ENCODE measurements at places on chromosomes 2 and 18.

GRCh38 chr2:36388472-36388871 lies 32.9 kb downstream of the CRIM1 start:
- no peak for DNase-seq

DNA sequence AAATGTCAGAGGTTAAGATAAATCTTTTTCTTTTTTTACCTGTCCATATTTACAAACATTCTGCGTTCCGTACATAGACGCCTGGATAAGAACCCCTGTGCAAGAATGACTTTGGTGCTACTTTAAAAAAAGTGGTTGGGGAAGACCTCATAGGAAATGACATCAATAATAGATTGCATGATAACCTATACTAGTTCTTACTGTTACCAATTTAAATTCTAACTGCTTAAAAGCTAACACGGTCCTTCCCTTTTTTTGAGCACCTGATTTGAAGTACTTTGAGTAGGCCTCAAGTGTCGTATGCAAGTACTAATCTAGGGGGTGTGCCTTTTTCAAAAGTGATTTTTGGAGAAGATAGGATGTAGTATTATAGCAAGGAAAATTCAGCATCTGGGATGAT lies 2.1 kb downstream of the SLC39A10 start:
- DNase-seq, result no peak

- DNase-seq, result no peak
Measured at GRCh38 chr18:41982942-41983660, 28.1 kb downstream of the PIK3C3 start.

- no peak for DNase-seq
Measured at GRCh38 chr2:223084873-223085272, 32.9 kb downstream of the KCNE4 start.

GRCh38 chr2:136377423-136378382 lies 259.8 kb upstream of the CXCR4 start:
- no peak for DNase-seq

DNA sequence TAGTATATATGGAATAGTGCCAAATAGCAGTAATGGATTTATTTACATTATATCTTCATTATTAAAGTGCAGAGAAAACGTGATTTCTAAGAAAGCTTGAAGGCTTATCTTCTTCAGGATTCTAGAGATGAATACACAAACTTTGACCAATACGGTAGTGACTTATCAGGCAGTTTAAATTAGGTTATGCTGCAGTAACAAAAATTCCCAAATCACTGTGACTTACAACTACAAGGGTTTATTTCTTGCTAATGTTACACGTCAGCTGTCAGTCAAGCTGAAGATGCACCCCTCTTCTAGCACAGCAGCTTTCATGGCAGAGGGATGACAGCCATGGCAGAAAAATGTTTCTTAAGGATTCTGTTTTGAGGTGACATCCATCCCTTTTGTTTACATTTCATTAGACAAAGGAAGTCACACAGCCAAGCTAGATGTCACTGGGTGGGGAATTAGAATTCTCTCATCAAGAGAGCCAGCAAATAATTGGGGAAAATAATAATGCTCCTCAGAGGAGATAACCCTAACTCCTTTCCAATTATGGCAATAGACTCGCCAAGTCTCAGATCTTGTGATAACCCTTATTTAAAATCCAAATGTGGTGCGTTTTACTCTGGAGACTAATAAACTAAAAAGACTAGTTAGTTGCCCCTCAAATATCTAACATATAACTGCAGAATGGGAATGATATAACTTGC lies 268.3 kb upstream of the CYP26B1 start:
- DNase-seq, result no peak

DNA sequence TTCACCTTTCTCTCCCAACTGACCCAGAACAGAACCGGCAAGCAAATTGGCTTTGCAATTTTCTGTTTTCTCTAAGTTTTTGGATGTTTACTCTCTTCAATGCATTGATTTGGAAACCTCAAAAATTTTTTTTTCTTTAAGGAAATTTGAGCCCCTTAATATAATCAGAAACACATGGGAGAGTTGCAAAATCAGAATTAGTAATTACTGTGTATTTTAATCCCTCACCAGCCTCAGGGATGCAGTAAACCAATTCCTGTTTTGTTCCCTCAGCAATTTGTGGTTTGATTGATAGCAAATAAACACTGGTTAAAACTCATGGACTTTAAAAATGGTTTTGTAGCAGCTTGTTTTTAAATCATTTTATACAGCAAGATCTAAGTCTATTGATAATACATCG lies 281.5 kb downstream of the NEDD4L start:
- DNase-seq, result no peak

DNA sequence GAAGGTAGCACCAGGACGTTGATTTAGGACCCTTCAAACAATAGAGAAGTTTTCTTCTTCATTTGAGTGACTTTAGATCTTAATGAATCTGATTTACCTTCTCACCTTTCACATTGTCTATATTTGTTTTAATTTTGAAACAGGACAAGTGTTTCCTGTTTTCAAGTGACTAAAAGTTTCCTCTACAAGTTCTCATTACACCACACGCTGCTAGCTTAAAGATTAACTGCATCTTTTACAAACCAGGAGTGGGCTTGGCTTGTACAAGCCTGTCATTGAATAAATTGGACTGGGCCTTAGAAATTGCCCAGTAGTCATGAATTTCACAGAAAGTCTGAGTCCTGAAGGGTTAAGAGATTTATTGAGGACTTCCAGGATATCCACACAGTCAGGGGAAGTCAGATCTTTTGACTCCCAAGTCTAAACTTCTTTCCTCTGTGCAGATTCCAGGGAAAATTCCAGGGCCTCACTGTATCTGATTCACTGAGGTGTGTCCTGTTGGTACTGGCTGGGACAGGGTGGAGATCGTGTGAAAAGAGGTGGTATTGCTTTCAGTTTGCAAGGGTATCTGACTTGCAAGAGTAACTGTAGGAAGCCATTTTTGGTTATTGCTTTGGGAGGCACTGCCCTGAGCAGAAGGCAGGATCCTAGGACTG lies 3.4 kb downstream of the SGPP2 start:
- no peak for DNase-seq

GRCh38 chr2:69209482-69209881 lies 177.5 kb downstream of the GFPT1 start:
- DNase-seq, result no peak

DNA sequence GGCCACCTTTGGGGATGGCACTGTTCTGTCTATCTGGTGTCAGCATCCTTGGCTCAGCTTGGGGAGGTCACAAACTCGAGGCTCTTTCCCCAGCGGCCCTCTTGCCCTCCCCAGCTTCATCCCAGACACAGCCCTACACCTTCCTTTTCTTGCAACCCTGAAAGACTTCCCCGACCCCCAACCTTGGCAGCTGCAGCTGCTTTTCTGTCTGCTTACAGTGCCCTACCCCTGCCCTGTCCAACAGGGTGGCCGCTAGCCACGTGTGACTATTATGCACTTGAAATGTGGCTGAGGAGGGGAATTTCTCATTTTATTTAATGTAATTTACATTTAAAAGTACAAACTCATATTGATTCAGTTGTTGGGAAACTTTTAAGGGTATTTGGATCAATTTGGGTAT lies 41.3 kb downstream of the NGEF start:
- DNase-seq, result no peak

DNA sequence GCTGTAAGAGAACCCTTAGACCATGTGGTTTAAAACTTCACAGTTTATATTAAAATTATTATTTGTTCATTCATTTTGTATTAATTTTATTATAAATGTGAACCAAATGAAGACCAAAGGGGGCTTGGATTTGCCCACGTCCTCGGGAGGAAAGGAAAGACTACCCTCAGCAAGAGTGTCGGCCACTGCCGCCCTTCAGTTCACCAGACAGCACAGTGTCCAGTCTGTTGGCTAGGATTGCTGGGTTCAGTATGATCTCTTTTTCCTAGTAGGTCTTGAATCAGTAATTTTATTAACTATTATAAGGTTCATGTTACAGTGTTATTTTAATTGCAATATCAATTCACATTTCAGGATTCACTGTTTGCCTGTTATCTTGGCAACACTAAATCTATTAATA lies 78.2 kb upstream of the CHRNA1 start:
- DNase-seq, result no peak

- no peak for DNase-seq
Measured at GRCh38 chr2:121993682-121994081, 238.2 kb downstream of the TSN start.

Data from HepG2 (cell line).